ENCODE measurements at places on chromosomes 5 and 9. TPM values are rescaled to one million over a fixed set of nuclear protein-coding genes. Genes with fewer than 3 reads are reported as not detected.

Gene ITGA1
- polyA plus RNA-seq = 4.7 TPM

DNA sequence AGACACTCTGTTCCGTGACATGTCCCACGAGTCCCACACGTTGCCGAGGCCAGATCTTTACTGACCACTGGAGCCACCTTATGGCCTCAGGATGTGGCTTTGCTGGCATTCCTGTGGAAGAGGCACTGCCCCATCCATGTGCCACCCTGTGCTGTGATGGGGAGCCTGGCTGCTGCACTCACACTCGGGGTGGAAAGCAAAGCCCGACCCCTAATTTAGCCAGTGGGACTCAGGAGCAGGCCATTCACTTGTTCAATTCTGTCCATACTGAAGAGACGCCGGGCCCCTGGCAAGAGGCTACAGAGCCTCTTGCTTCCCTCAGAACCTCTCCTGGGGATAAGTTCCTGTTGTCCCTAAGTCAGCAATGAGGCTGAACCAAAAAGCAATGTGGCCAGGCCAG lies 18.6 kb upstream of the CEP72 start:
- no peaks in the 10 kb centered on the region for H3K36me3 ChIP-seq
- peaks cover 2% of the 10 kb centered on the region for H3K27me3 ChIP-seq
- no peak for DNase-seq

DNA sequence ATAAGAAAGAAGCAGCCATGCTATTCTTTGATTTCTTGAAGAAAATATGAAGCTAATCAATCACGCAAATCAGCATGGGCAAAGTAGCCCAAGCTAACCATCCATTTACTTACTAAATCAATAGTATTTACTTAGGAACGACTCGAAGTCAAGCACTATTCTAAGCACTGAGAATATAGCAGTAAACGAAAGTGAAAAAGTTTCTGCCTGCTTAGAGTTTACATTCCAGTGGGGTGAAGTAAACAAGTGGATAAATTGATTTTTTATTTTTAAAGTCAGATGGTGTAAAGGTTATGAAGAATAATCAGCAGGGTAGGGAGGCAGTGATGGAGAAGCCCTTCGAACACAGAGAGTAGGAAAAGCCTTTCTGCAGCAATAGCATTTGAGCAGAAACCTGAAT lies 5.5 kb downstream of the TSTD2 start:
- no peaks in the 10 kb centered on the region for H3K4me1 ChIP-seq
- H3K36me3 ChIP-seq = peaks cover 4% of the 10 kb centered on the region
- H3K27me3 ChIP-seq = no peaks in the 10 kb centered on the region

- no peak overlapping the region for H3K4me3 ChIP-seq
- no peak overlapping the region for H3K27ac ChIP-seq
- no peaks in the 10 kb centered on the region for H3K27me3 ChIP-seq
- DNase-seq = no peak
These were observed 67.5 kb downstream of the C7 start for GRCh38 chr5:40976836-40977235.

DNA sequence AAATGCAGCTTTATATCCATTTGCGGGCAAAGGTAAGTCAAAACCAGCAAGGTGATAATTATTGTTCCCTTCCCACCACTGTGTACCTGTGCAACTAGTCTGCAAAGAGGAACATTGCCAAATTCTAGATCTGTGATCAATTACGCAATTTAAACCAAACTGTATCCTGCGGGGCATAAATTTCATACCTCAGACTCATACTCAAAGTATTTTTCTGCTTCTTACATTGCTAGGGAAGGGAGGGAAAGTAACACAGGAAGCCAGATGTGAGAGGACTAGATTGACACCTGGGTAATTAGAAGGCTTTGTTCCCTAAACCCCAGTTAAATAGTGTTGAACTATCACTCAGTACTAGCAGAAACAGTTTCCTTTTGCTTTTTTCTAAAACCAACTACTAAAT lies 240.2 kb upstream of the ZNF608 start:
- H3K4me3 ChIP-seq = no peak overlapping the region
- H3K4me1 ChIP-seq = no peaks in the 10 kb centered on the region
- no peaks in the 10 kb centered on the region for H3K27me3 ChIP-seq
- H3K27ac ChIP-seq = no peak overlapping the region

Gene ARSI
- polyA plus RNA-seq = 0.59 TPM
